ENCODE measurements at places on chromosomes 7 and 10.

GRCh38 chr10:97096261-97097083, 89.3 kb downstream of the SLIT1 start:
- DNase-seq = no peak

- peak; percentile 54 for DNase-seq
Observed at GRCh38 chr10:110269374-110270318, 35.1 kb downstream of the SMNDC1 start.

DNA sequence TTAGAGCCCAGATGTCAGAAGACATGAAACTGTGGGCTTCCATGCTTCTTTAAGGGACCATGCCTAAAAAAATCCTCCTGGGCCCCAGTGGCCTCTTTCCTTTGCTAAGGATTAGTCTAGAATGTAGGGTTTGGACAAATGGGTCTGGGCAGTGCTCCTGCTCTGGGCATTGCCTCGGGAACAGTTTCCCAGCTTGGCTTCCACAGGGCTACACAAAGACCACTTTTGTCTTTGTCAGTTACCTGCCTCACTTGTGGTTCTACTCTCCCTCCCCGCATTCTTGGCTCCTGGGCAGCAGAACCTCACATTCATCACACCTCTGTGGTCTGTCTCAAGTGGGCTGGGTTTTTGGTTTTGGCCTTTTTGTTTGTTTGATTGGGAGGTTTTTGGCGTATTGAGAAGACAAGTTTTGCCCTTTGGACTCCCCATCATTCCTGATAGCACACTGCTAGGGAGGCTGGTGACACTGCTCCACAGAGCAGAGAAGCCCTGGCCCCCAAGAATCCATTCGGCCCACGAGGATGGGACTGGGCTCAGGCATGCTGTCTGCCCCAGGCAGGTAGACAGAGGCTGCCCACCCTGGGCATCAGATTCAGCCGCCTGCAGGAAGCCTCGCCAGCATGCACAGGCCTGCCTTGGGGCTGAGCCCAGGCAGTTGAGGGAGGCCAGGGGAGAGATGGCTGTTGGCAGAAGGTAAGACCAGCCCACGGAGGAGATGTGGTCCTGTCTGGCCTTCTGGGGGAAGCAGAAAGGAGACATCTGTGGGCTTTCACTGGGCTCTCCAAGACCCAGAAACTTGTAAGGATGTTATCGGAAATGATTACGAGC, 343.7 kb downstream of the WDR11 start:
- DNase-seq = no peak

DNA sequence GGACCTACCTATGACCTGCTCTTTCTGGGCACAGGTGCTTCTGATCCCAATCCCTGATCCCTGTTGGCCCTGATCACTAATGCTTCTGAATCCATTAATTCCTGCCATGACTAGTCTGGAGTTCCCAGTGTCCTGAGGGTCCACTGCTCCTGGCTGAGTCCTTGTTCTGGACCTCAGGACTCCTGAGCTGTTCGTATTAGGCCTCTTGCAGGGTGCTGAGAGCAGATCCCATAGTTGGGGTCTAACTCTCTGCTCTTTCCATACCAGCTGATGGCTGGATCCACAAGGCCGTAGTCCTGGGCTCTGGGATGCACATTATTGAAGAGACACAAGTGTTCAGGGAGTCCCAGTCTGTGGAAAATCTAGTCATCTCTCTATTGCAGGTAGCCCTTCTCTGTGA, 7.0 kb downstream of the MRPL43 start:
- no peak for DNase-seq

- DNase-seq = no peak
Observed at GRCh38 chr7:100485471-100485876, 1.7 kb downstream of the NYAP1 start.

DNA sequence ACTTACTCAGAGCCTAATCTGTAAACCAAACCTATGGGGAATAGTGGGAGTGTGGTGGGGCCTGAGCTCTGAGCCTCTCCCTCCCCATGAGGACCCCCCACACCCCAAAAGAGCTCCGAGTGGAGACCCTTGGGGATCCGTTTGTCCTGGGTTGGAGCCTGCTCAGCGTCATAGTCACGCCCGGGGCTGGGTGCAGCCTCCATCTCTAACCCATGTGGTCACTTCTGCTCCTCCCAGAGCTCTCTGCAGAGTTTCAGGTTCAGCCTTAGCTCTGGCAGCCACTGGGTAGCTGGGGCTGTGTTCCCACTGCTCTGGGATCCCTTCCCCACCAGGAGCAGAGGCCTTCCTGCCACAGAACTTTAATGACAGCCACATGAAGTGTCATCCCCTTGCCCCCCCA, 25.9 kb downstream of the PFKFB3 start:
- no peak for DNase-seq

DNA sequence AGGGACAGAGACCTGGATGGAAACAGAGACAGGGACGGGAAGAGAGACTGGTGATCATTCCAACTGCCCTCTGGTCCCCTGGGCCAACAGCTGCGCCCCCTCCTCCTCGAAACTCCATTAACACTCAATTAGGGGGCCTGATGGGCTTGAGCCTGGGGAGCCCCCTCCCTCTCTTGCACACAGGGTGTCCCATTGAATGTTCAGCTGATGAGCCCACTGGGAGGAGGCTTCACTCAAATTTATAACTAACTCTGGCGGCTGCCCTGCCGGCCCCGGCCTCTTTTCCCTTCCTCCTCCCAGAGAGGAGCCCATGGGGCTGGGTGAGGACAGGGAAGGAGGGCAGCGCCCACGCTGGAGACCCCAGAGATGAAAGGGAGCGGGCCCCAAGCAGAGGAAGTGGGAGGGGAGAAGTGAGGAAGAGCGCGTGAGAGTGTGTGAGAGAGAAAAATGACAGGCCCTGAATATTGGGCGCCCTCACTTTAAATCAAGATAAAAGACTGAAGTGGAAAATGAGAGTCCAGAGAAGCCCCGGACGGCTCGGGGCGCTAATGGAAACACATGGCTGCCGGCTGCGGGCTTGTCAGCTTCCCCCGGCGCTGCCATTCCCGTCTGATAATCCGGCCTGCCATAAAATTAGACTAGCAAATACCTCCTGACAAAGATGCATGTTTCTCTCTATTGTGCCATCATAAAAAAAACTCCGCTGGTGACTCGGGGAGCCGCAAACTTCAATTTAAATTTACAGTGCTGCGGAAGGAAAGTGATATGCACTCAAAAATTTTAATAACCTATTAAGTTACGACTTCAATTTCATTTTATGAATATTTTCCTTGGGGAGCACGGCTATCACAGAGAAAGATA, 58.0 kb upstream of the PAX2 start:
- DNase-seq = no peak

DNA sequence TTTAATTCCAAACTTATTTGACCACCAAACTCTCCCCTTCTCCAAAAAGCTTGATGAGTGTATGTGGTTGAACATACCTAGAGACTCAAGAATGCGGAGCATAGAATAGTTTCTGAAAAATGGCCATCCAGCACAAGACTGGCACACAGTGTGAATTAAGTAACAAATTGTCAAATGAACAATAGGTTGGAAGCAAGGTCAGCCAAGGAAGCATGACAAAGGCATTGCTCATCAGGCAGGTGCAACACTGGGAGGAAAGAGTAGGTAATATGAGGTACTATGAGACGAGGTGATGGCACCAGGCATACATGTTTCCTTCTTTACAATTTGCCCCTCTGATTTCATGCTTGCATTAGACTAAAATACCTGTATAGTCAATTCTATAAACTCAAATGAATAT, 73.7 kb downstream of the DKK1 start:
- DNase-seq = peak; percentile 46

GRCh38 chr10:76150139-76150875, 718.9 kb downstream of the LRMDA start:
- DNase-seq = no peak

- no peak for DNase-seq
Observed at GRCh38 chr10:100253041-100253440, 14.4 kb downstream of the CWF19L1 start.

DNA sequence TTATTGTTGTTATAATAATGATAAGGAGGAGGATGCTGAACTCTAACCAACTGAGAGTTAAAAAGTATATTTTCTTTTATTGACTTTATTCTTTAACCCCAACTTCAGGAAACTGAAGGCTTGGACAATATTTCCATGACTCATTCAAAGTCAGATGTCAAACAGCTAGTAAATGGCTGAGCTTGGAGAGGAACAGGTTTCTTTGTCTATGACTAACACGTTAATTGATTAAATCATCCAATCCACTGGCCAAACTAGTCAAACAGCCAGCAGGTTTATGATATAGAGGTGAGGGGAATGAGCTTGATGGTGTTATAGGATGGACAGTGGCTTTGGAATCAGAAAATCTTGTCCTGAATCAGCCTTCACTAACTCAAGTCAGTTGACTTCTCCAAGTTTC, 119.1 kb upstream of the WDR11 start:
- DNase-seq = peak; percentile 4

GRCh38 chr10:110995301-110995700, 75.9 kb downstream of the SHOC2 start:
- no peak for DNase-seq

GRCh38 chr10:95513941-95514392, 47.2 kb downstream of the SORBS1 start:
- peak; percentile 42 for DNase-seq

Measured in cardiac fibroblast (primary cell).